CD4-positive, alpha-beta T cell treated with Interleukin-4 for 1 hour (primary cell): ENCODE measurements at places on chromosomes 7 and 10.

DNA sequence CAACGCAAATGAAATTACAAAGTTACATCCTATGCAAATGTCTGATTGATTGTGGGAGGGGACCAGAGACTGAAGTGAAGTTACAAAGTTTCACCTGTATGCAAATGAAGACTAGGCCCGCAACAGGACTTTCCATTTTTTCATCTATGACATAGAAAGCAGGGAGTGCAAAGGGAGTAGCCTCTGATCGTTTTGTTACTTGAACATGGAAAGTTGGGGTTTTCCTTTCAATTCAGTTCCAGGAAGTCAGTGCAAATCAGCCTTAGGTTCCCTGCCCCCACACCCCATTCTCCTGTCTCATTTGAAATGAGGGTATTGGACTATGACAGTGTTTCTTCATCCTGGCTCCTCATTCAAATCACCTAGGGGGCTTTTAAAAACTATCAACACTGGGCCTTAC lies 96.9 kb upstream of the HABP2 start:
- DNase-seq: no peak

DNA sequence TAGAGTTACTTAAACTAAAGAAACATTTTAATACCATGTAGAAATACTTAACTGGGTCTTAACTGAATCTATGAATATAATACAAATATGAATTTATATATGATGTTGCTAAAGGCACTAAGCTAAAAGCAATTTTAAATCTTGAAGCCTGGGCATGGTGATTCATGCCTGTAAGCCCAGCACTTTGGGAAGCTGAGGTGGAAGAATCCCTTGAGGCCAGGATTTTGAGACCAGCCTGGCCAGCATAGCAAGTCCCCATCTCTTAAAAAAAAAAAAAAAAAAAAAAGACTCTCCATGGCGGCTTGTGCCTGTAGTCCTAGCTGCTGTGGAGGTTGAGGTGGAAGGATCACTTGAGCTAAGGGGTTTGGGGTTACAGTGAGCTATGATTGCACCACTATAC lies 95.3 kb downstream of the CCSER2 start:
- DNase-seq: no peak

- DNase-seq: no peak
These were observed 219.2 kb upstream of the PPP2R2D start for GRCh38 chr10:131681656-131682055.

- no peak for DNase-seq
These were observed 23.4 kb downstream of the SMURF1 start for GRCh38 chr7:99120501-99120900.

DNA sequence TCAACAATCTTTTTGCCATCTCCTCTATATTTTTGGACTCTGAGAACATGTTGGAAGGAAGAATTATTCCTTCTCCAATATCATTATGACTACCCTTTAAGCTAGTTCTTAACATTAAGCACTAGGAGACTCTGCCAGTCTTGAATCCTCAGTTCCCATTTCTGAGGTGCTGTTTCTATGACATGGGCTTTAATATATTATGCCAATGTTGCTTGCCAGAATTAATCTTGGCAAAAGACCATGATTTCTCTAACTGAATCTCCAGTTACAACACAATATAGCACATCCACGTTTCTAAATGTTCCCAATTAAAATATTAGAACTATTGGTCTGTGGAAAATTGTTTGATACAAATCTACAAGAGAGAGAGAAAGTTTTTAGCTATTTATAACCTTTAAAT lies 250.0 kb downstream of the HGF start:
- no peak for DNase-seq

DNA sequence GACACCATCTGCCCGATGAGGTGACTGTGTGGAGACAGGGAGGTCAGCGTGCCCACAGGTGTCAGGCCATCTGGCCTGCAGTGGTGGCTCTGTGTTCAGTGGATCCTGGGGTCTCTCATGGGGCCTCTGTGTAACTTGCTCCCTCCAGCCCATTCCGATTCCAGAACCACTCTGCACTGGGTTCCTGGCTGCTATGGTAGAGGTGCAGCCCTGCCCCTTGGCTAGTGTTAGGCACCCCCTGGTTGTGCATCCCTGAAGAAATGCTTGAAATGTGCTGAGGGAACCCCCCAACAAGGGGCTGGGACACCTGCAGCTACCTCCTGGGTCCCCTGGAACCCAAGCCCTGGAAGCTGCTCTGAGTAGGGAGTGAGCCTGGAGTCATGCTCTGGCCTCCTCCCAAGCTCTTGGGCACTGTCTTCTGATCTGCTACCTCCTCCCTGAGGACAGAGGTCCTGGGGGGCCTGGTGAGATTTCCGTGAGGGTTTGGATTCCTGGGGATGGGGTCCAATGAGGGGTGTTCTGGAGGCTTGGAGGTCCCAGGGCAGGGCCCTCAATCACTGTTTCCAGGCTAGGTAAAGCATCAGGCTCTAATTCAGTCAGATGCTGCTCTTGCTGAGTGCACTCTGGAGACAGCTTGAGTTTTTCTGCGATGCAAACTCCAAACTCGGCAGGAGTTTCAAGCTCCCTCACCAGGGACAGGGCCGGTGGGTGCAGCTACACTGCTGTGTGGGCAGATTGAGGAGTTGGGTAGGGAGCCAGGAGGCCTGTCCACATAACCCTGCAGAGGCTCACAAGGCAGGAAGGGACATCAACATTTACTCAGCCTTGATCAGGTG lies 27.7 kb downstream of the RAMP3 start:
- DNase-seq: no peak

DNA sequence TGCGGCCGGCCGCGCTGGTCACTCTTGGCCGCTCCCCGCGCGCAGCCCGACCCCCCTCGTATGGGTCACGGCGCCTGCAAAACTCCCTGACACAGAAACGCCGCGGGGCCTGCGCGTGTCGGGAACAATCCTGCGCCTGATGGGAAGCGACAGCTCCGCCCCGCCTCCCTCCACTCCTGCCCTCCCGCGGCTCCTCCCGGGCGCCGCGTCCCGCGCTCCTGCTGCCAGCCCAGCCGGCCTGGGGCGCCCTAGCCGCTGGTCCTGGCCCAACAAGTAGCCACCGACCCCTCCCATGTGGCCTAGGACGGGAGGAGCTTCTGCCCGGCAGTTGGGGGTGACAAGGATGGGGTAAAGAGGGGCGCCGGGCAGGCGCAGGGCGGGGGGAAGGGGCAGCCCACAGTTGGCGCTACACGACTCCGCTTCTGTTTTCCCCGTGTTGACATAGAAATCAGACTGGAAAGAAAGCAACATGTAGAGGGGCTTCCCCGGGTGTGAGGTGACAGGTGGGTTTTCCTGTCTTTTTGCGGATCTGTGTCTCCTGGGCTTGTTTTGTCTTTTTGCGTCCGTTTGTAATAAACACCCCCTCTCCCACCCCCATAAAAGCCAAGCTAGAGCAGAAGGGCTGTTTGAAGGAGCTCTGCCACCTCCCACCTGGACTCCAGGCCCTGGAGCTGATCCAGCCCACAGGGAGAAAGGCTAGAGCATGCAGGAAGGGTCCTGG lies 35.1 kb upstream of the PAX2 start:
- DNase-seq: no peak

- DNase-seq: no peak
These were observed 5.6 kb downstream of the SUFU start for GRCh38 chr10:102509387-102509786.

- no peak for DNase-seq
These were observed 48.8 kb upstream of the DGKI start for GRCh38 chr7:137895301-137896221.

GRCh38 chr10:130921911-130922440 lies 389.5 kb downstream of the TCERG1L start:
- DNase-seq: no peak

DNA sequence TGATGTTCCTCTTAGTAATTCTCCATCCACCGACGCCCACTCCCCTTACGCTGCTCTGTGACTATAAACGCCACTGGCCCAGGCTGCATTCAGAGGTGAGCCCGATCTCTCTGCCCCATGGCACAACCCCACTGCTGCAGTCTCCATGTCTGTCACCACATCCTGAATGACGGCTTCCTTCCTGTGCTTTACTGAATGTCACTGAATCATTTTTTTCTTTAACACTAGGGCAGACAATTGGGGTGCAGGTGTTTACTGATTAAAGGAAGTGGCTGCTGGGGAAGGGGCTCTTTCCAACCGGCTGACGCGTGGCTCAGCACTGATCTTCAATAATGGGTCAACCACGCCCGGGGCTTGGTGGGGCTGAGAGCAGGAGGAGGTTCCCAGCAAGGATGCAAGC lies 208.3 kb downstream of the USP6NL start:
- DNase-seq: peak; percentile 70

DNA sequence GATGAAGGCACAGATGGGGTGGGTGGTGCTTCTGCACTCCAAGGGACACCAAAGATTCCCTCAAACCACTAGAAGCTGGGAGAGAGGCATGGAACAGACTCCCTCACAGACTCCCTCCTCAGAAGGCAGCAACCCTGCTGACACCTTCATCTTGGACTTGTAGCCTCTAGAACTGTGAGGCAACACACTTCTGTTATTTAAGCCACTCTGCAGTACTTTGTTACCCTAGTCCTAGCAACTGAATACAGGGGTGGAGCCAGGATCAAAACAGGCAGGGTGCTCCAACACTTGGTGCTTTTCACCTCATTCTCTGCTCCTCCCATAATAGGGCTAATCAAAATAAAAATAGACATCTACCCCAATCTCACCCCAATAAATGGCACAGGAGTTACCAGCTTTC lies 2.3 kb upstream of the GSTO1 start:
- no peak for DNase-seq

GRCh38 chr7:37174460-37174859 lies 274.2 kb downstream of the ELMO1 start:
- no peak for DNase-seq

DNA sequence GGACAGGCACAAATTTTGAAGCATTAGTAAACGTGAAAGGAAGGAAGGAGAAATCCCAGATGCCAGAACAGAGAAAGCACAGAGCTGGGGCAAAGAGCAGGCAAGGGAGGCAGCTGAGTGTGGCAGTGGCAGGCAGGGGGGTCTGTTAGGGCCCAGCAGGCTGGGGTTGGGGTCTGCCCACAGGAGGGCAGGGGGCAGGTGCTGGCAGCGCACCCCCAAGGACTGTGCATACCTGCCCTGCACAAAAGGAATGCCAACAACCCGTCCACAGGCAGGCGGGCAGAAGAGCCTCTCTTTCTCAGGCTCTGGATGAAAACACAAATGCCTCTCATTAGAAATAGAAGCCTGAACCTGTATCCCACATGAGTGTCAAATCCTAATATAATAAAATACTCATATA lies 552.3 kb downstream of the PTPRN2 start:
- no peak for DNase-seq

DNA sequence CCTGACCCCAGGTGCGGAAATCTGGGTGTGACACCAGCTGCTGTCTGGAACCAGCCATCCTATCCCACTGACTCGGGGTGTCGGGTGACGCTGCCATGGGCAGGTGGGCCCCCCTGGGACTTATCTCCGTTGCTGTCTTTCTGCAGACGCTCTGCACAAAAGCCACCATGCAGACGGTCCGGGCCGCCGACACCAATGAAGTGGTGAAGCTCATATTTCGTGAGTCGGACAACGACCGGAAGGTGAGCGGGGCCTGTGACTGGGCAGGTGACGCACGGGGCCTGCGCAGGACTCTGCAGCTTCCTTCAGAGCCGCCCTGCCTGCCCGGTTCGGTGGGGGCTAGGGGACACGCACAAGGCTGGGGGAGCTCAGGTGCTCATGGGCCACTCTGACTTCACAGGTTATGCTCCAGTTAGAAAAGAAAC lies 36.6 kb downstream of the NKX6-2 start:
- DNase-seq: no peak

DNA sequence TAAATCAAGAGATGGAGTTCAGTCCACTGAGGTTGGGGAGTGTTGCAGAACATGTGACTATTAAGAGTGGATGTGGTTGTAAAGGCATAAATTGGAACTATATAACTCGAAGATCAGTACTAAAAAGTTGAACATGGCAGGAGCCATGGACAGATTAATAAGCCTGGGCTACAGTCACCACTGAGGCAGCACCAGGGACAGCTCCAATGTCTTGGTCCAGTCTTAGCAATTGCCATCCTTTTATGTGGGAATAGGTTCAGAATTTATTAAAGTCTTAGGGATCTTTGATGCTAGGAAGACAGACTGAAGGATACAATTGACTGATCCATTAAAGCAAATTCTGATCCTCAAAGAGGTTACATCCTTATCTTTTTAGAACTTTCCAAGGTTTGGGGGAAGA lies 156.6 kb downstream of the ADRA2A start:
- no peak for DNase-seq

- no peak for DNase-seq
These were observed 63.7 kb upstream of the LAMB4 start for GRCh38 chr7:108193594-108194498.

DNA sequence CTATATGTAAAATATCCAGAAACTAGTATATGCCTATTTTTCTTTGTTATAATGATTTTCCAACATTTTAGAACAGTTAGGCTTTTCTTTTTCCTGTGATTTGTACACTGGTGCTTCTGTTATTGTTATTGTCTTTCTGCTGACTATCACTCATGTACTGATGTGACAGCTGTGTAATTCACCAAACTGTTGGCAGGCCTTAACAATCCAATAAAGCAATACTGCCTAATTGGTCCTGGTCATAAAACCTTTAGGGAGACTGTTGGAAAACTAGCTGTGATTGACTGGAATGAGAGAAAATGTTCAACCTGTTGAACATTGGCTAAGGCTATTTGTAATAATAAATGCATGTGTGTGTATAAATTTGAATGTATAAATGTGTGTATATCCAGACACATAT lies 956.6 kb downstream of the REEP3 start:
- no peak for DNase-seq

GRCh38 chr7:101858437-101859385 lies 41.3 kb downstream of the CUX1 start:
- DNase-seq: no peak

- DNase-seq: no peak
These were observed 80.6 kb upstream of the C1QL3 start for GRCh38 chr10:16602104-16602775.

GRCh38 chr10:121525251-121526134 lies 72.8 kb downstream of the FGFR2 start:
- DNase-seq: no peak

- no peak for DNase-seq
These were observed 100.8 kb upstream of the FAM20C start for GRCh38 chr7:91396-92175.

- no peak for DNase-seq
These were observed 12.0 kb downstream of the VAX1 start for GRCh38 chr10:117126034-117126433.

- DNase-seq: no peak
These were observed 101.1 kb downstream of the TNS3 start for GRCh38 chr7:47480576-47481538.

GRCh38 chr10:3848005-3848774 lies 63.2 kb upstream of the KLF6 start:
- no peak for DNase-seq

- DNase-seq: no peak
These were observed 18.0 kb upstream of the OPN4 start for GRCh38 chr10:86636311-86636710.

DNA sequence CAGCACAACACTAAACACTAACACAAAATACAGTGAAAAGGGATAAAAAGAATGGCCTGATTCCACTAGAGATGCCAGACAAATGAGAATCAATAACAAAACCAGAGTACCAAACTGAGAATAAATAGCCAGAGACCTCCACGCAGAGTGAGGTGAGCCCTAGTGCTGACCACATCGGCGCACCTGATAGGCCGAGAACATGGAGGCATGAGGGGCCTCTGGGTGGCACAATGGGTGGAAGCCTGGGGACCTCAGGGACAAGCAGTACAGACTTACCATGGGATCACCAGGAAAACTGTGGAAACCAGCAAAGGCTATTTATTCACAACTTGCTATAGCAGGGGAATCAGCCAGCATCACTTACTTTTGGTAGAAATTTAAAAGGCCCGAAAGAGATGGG lies 1.8 kb upstream of the CSGALNACT2 start:
- no peak for DNase-seq

- DNase-seq: no peak
These were observed 429.9 kb upstream of the KLF6 start for GRCh38 chr10:4214908-4215307.
